ENCODE measurements at places on chromosomes 7 and 10.
A peak's percentile ranks its signal among the peaks of the same experiment; 100 is the strongest.

- DNase-seq: no peak
These were observed 224.7 kb downstream of the LHFPL3 start for GRCh38 chr7:104553074-104553473.

DNA sequence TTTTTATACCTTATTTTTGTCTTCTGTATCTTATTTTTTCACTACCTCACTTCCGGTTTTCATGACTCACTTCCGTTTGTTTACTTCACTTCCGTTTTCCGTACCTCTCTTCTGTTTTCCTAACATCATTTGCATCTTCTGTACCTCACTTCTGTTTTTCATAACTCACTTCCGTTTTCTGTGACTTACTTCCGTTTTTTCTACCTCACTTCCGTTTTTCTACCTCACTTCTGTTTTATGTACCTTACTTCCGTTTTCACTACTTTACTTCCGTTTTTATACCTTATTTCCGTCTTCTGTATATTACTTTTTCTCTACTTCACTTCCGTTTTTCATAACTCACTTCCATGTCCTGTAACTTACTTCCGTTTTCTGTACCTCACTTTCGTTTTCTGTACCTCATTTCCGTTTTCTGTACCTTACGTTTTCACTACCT is 492.5 kb upstream of the AKR1E2 start:
- no peak for DNase-seq

DNA sequence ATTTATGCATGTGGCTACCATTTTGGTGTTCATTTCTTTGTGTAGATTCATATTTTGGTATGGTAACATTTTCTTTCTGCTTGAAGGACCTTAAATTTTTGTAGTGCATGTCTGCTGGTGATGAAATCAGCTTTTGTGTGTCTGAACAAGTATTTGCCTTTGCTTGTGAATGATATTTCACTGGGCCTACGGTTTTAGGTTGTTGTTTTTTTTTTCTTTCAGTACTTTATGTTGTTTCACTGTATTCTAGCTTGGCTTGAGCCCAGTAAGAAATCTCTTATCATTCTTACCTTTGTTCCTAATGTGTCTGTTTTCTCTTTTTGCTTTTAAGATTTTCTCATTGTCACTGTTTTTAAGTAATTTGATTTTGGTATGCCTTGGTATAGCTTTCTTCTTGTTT is 31.9 kb downstream of the SAMD8 start:
- DNase-seq: no peak

DNA sequence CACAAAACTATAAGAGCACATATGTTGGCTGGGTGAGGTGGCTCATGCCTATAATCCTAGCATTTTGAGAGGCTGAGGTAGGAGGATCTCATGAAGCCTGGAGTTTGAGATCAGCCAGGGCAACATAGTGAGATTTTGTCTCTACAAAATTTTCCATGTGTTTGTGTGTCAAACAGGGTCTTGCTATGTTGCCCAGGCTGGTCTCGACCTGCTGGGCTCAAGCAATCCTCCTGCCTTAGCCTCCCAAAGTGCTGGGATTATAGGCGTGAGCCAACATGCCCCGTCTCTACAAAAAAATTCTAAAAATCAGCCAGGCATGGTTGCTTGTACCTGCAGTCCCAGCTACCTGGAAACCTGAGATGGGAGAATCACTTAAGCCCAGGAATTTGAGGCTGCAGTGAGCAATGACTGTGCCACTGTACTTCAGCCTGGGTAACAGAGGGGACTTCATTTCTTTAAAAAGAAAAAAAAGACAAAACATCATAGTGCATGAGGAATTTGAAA is 28.3 kb downstream of the FZD9 start:
- no peak for DNase-seq

DNA sequence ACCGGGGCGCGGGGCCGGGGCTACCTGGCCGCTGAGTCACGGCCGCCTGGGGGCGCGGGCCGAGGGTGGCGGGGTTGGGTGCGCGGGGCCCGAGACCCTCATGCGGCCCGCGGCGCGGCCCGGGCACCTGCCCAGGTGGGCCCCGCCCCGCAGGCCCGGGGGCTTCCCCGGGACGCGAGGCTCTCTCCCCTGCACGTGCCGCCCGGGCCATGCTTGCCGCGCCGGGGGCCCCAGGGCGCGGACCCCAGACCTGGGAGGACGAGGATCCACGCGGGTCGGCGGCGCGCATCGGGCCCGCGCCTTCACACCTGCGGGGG is 402 bp downstream of the MAFK start:
- DNase-seq: no peak

DNA sequence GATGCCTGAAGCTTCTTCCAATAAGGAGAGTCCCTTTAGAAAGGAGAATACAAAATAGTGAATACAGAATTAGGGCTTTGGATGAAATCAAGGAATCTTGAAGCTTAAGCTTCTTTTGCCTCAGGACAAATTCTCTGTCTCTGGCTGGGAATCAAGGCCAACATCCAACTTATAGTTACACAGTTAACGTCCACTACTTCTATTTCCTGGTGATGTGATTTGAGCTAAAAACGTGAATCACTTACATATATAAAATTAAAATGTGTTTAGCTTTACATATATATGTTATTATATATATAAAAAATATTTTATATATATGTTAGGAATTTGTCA is 11.4 kb upstream of the INPP5F start:
- peak; percentile 26 for DNase-seq

DNA sequence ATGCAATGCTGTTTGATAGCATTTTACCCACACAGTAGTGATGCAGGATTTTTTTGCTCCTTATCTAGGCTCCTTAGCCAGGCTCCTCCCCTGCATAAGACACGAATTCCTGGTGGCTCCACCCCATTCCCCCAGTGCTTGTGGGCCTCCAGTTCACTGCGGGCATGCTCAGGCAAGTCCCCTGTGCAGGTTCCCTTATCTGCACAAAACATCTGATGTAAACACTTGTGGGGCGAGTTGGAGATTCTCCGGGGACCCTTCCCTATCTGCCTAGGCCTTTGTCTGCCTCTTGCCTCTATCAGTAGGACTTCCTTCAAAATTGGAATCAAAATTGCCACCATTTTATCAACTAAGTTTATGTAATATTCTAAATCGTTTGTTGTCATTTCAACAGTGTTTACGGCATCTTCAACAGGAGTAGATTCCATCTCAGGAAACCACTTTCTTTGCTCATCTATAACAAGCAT is 5.4 kb upstream of the STK17A start:
- no peak for DNase-seq
